Kidney (tissue), 22 donors: ENCODE measurements at places on chromosomes 4 and X. TPM values are rescaled to one million over a fixed set of nuclear protein-coding genes. Genes with fewer than 3 reads are reported as not detected.

BST1 gene
- polyA plus RNA-seq, result 19.0 TPM

AKAP14 gene
- polyA plus RNA-seq, result not detected

KIAA1210 gene
- polyA plus RNA-seq, result not detected

CT45A8 gene
- not detected for polyA plus RNA-seq

NLRP2B gene
- polyA plus RNA-seq, result not detected

NIPAL1 gene
- 1.4 TPM for polyA plus RNA-seq

GLRB gene
- 5.2 TPM for polyA plus RNA-seq

NKRF gene
- polyA plus RNA-seq, result 5.7 TPM

TRMT10A gene
- 5.7 TPM for polyA plus RNA-seq

HSD17B13 gene
- polyA plus RNA-seq, result not detected

COL4A5 gene
- polyA plus RNA-seq, result 11.9 TPM

AKAP4 gene
- not detected for polyA plus RNA-seq

MPP1 gene
- 76.4 TPM for polyA plus RNA-seq

TLR1 gene
- polyA plus RNA-seq, result 1.8 TPM

PAGE1 gene
- not detected for polyA plus RNA-seq

DKC1 gene
- 21.7 TPM for polyA plus RNA-seq

TRIML2 gene
- not detected for polyA plus RNA-seq

AREG gene
- not detected for polyA plus RNA-seq

USP11 gene
- 30.9 TPM for polyA plus RNA-seq

MAGEB4 gene
- polyA plus RNA-seq, result not detected

EGFL6 gene
- 0.43 TPM for polyA plus RNA-seq

S100G gene
- not detected for polyA plus RNA-seq

FGFBP1 gene
- polyA plus RNA-seq, result 1.2 TPM

PLP1 gene
- polyA plus RNA-seq, result 1.1 TPM

TMSB15A gene
- polyA plus RNA-seq, result 1.8 TPM

ADH1A gene
- polyA plus RNA-seq, result not detected

TLR10 gene
- polyA plus RNA-seq, result 0.11 TPM

TMSB15C gene
- 0.28 TPM for polyA plus RNA-seq

BANK1 gene
- polyA plus RNA-seq, result 1.8 TPM

FRMPD4 gene
- polyA plus RNA-seq, result not detected

DCHS2 gene
- not detected for polyA plus RNA-seq

PCSK1N gene
- polyA plus RNA-seq, result 331 TPM

IL1RAPL1 gene
- polyA plus RNA-seq, result not detected

DCAF4L1 gene
- polyA plus RNA-seq, result 0.28 TPM

NUP62CL gene
- 9.8 TPM for polyA plus RNA-seq

P2RY8 gene
- 1.4 TPM for polyA plus RNA-seq

SPACA5 gene
- polyA plus RNA-seq, result not detected

FRMPD3 gene
- polyA plus RNA-seq, result not detected

FOXO4 gene
- 13.1 TPM for polyA plus RNA-seq

XG gene
- 0.43 TPM for polyA plus RNA-seq

RGN gene
- polyA plus RNA-seq, result 89.1 TPM

SORCS2 gene
- polyA plus RNA-seq, result 6.1 TPM

NPY1R gene
- polyA plus RNA-seq, result 19.2 TPM

AMTN gene
- not detected for polyA plus RNA-seq

CLNK gene
- 4.8 TPM for polyA plus RNA-seq

BEX4 gene
- polyA plus RNA-seq, result 135 TPM

CT83 gene
- polyA plus RNA-seq, result not detected

TEC gene
- 1.1 TPM for polyA plus RNA-seq

MAOA gene
- 134 TPM for polyA plus RNA-seq

FAM156A gene
- 9.9 TPM for polyA plus RNA-seq

SUPT20HL2 gene
- polyA plus RNA-seq, result not detected

KIT gene
- 7.7 TPM for polyA plus RNA-seq

SRPX gene
- polyA plus RNA-seq, result 6.1 TPM

MAGT1 gene
- polyA plus RNA-seq, result 36.5 TPM

ANXA3 gene
- polyA plus RNA-seq, result 33.7 TPM

MID2 gene
- polyA plus RNA-seq, result 2.7 TPM

ZBTB33 gene
- 4.4 TPM for polyA plus RNA-seq

SHOX gene
- polyA plus RNA-seq, result not detected

FAM120C gene
- 4.2 TPM for polyA plus RNA-seq
